ENCODE measurements at places on chromosomes 4 and X.

GRCh38 chr4:26542991-26543390, 40.9 kb upstream of the TBC1D19 start:
- DNase-seq, result no peak

GRCh38 chrX:118655561-118656246, 71.7 kb upstream of the IL13RA1 start:
- DNase-seq, result no peak

- no peak for DNase-seq
These were observed 63.2 kb downstream of the SEPSECS start for GRCh38 chr4:25096981-25097443.

DNA sequence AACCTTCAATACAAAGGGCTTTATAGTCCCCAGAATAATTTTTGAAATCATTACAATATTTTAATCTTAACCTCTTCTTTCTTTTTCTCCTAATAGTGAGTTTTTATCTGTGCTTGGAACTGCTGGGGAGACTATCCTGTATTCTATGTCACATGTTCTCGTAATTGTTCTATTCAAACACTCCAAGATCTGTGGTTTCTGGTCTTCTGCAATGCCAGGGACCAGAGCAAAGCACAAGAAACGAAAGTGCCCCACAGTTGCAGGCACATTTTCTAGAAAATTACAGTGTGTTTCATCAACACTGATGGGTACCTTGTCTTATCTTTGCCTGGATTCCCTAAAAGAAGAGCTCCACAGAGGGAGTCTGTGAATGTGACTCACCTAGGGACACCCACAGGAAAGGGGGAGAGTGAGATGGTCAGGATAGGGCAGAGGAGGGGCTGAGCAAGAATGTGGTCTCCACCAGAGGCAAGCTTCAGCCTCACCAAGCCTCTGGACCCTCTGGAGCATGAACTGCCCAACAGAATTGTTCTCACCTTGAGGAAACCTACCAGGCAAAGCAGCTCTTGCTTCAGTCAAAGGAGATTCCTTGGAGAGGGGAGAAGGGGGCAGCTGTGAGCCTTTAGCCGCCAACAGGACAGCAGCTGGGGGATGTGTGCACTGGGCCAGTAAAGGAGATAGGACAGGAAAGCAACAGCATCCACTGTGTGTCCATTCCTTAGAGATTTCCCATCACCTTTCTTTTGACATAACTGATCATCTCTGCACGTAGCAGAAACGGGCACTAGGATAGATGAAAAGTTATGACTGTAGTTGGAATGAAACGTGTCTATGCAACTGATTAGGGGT, 25.9 kb downstream of the UNC5C start:
- no peak for DNase-seq

DNA sequence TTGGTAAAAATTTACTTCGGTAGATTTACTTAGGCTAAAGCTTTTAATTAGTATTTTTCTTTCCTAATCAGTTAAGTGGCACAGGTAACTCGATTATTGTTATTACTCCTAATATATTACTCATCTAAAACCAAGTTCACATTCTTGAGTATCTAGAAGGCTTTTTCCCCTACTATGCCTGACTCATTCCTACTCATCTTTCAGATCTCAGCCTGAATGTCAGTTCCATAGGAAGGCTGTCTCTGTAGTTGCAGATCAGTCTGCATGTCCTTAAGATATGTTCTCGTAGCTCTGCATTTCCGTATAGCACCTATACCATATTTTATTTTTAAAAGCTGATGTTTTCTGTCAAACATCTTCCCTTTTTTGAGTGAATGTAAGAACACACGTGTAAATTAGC, 5.9 kb upstream of the FAM184B start:
- no peak for DNase-seq

- DNase-seq, result no peak
These were observed 60.8 kb downstream of the USP9X start for GRCh38 chrX:41145920-41146608.

DNA sequence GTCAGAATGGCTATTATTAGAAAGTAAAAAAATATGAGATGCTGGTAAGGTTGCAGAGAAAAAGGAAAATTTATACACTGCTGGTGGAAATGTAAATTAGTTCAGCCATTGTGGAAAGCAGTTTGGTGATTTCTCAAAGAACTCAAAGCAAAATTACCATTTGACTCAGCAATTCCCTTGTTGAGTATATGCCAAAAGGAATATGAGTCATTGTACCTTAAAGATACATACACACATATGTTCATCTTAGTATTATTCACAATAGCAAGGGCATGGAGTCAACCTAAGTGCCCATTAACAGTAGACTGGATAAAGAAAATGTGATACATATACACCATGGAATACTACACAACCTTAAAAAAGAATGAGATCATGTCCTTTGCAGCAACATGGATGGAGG, 148.2 kb downstream of the COMMD8 start:
- no peak for DNase-seq

- DNase-seq, result no peak
These were observed 48.4 kb downstream of the TBC1D14 start for GRCh38 chr4:6957994-6958393.

DNA sequence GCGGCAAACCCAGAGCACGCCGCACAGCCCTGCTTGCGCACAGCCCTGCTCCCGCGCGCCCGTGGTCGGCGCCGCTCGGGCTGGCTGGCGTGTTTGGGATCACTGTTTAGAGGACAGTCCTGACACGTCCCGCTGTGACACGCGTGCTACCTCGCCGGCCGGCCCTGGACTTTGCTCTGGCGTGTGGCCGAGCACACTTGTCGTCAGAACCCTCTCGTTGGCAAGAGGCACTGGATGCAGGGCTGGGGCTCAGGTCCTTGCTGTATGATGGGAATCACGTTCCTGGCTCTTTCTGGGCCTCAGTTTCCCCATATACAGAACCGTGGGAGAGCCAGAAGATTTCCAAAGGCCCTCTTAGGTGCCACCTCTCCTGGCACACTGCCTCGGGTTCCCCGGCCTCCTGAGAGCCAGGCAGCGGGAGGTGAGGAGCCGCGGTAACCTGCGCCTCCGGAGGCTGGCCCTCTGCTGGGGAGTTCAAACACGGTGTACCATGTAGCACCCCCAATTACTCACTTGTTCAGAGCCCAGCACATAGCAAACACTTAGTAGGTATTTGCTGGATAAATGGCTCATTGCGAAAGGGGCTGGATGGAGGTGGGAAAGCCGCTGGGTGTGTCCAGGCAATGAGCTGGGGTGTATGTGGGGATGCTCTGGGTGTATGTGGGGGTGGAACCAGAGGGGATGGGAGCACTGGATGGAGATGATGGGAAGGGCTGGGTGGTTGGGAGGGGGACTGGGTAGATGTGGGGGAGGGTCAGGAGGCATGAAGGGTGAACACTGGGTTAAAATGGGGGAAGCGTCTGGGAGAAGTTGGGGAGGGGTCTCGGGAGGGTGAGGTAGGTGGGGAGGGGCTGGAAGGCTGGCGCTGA, 76.6 kb downstream of the HTRA3 start:
- DNase-seq, result no peak

GRCh38 chr4:22462688-22463087, 53.2 kb downstream of the ADGRA3 start:
- DNase-seq, result no peak

DNA sequence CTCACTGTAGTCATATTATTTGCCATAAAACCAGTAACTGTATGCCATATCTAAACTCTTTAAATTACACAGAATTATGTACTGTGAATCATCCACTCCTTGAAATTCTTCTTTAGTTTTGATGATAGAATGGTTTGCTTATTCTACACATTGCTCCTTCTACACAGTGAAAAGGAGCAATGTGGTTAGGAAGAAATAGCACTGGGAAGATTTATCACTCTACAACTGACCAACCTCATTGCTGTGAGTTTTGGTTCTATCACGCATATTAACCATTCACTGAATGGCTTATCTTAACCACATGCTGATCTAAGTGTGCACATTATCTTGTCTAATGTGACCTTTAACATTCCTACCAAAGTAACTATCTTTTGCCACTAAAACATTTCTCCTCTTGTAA, 415.7 kb upstream of the NDST4 start:
- DNase-seq, result no peak

DNA sequence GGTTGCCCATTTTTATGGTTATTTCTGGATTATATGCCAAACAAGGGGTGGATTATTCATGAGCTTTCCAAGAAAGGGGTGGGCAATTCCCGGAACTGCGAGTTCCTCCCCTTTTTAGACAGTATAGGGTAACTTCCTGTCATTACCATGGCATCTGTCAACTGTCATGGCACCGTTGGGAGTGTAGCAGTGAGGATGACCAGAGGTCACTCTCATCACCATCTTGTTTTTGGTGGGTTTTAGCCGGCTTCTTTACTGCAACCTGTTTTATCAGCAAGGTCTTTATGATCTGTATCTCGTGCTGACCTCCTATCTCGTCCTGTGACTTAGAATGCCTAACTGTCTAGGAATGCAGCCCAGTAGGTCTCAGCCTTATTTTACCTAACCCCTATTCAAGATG, 57.6 kb downstream of the SH3KBP1 start:
- DNase-seq, result no peak

GRCh38 chr4:26349496-26349895, 28.7 kb downstream of the RBPJ start:
- no peak for DNase-seq

DNA sequence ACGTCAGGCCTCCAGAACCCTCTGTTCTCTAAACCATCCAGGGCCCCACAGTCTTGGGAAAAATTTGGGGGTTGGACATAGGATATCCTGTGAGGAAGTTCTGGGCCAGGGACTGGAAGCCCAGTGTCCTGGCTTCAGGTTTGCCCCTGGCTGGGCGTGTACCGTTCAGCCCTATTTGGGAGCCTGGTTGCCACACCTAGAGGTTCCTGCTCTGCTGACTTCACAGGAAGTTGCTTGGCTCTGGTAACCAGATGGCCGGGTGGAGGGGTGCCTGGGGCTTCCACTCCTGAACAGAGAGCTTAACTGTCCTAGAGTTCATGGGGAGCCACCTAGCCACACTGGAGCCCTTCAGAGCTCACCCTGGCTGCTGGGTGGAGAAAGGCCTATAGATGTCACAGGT, 1.1 kb downstream of the TAFAZZIN start:
- no peak for DNase-seq

DNA sequence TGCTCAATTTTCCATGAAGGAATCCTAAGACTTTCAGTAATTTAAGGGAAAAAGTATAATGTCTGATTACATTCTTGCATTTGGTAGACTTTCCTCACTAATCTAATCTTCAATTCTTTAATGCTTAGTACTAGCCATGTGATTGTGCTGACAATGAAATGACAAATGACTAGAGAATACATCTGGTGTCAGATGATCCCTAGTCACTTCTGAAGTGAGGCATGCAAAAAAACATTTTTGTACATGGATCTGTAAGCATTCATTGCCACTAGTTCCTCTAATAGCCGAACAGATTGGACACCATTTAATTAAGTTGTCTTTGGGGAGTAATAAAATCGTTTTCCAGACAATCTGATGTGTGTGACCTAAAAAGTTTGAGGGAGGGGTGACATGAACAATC, 62.7 kb upstream of the NRK start:
- no peak for DNase-seq

GRCh38 chr4:53067125-53067802, 205.1 kb downstream of the RASL11B start:
- DNase-seq, result no peak

DNA sequence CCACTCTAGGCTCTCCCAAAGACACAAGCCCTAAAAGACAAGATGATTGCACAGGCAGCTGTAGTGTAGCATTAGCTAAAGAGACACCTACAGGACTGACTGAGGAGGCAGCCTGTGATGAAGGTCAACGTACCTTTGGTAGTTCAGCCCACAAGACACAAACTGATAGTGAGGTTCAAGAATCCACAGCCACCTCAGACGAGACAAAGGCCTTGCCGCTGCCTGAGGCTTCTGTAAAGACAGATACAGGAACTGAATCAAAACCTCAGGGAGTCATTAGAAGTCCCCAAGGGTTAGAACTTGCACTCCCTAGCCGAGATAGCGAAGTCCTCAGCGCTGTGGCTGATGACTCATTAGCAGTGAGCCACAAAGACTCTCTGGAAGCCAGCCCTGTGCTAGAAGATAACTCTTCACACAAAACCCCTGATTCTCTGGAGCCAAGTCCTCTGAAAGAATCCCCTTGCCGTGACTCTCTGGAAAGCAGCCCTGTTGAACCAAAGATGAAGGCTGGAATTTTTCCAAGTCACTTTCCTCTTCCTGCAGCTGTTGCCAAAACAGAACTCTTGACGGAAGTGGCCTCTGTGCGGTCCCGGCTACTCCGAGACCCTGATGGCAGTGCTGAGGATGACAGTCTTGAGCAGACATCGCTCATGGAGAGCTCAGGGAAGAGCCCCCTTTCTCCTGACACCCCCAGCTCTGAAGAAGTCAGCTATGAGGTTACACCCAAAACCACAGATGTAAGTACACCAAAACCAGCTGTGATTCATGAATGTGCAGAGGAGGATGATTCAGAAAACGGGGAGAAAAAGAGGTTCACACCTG, 306.3 kb downstream of the ANK2 start:
- DNase-seq, result peak; percentile 79

GRCh38 chr4:145868637-145869409, 69.8 kb downstream of the ZNF827 start:
- DNase-seq, result no peak

DNA sequence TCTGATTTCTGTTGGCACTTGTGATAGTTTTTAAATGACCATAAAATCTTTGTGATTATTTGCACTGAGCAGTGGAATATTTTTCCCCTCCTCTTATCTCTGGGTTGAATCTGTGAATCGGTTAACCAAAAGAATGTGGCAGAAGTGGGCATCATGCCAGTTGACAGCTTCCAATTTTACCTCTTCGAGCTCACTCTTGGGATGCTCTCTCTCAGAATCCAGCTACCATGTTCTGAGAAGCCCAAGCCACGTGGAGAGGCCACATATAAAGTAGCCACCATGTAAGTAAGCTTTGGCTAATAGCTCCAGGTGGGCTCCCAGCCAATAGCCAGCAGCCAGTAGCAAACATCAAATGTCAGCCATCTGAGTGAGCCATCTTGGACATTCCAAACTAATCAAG, 12.9 kb upstream of the WDR19 start:
- no peak for DNase-seq

GRCh38 chr4:143539670-143540023, 26.1 kb downstream of the SMARCA5 start:
- no peak for DNase-seq

DNA sequence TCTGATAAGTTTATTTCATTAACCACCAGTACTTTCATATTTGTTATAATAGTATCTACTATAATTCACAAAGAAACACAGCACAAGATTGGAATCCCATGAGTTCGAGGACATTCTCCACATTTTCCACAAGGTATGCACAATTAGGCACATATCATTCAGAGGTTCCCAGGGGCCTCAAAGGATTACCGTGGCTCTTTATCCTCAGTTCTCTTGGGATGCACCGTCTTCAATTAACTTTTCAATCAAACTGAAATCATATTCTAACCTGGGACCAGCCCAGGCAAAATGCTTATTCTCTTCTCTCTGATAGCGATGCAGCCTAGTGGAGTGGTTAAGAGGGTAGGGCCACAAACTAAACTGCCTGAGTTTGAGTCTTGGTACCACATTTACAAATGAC, 242.6 kb upstream of the RASGEF1B start:
- no peak for DNase-seq

- no peak for DNase-seq
These were observed 394.7 kb downstream of the GALNTL6 start for GRCh38 chr4:172207886-172208285.

GRCh38 chrX:39874202-39874816, 223.4 kb downstream of the BCOR start:
- DNase-seq, result peak; percentile 64
